GM12865 (cell line): ENCODE measurements at places on chromosomes 12 and 14.
A peak's percentile ranks its signal among the peaks of the same experiment; 100 is the strongest.

GRCh38 chr12:22286569-22286968, 47.9 kb downstream of the ST8SIA1 start:
- DNase-seq, result no peak

DNA sequence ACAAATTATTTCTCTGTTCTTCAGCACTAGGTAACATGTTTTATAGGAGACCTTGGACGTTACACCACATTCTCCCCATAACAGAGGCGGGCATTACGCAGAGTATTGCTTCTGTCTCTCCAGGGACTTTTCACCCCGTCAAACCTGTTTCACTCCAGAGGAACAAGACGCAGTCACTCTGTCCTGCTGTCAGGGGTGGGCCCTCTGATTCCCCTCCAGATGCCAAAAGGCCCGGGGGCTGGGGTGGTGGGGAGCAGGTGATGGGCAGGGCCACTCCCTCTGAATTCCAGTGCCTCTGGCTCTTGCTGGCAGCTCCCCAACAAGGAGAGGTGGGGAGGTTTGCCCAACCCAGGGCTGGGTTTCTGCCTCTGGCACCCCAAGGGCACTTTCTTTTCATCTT, 71.9 kb downstream of the NTF3 start:
- DNase-seq, result no peak

DNA sequence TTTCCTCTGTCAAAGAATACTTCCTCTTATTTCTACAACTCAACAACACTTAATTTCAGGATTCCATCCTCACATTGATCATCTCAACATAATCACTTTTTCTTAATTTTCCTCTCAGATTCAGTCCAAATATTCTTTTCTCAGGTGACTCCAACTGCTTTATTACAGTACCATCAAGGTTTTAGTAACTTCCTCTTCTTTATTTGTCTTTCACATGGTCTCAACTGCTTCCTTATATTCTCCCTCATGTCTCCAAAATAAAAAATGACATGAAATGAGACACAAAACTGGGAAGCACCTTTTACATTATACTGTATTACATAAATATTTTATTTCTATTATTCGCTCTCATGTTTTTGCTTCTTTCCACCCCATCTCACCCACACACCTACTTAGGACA, 55.5 kb downstream of the PPP2R5E start:
- DNase-seq, result no peak

DNA sequence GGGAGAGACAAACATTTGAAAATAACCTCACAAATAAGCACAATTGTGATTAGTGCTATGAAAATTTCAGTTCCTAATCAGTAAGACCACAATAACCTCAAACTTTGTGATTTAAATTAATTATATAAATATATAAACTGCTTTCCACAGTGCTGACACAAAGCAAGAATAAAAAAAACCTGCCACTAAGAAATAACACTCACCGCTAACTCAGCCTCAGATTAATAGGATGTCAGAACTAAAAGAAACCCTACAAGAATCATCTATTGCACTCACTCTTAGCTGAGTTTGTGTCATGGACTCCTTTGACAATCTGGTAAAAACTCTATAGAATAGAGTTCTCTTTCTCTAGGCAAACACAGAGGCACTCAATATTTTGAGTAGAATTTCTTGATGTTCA, 68.4 kb downstream of the SLC41A2 start:
- no peak for DNase-seq

DNA sequence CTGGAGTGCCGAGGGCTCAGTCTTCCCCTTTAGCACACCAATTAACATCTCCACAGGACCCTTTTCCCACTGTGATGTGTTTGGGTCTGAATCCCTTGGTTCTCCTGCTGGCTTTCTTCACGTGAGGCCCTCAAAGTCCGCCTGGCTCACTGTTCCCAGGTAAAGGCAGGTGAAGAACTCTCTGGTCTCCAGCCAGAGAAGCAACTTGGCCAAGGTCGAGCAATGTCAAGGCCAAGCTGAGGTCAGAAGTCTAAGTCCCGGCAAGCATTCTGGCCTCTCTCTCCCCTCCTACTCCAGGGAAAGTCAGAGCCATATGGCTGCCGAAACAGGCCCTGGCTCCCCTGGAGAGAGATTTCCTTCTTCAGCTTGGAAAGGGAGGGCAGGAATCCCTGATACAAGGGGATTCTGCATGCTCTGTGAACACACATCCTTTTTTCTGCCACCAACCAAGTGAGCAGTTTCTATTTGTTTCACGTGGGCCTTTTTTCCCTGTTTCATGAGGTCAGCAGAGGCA, 61.4 kb upstream of the ESRRB start:
- no peak for DNase-seq

- DNase-seq, result no peak
Observed at GRCh38 chr14:69270795-69271708, 11.1 kb downstream of the GALNT16 start.

DNA sequence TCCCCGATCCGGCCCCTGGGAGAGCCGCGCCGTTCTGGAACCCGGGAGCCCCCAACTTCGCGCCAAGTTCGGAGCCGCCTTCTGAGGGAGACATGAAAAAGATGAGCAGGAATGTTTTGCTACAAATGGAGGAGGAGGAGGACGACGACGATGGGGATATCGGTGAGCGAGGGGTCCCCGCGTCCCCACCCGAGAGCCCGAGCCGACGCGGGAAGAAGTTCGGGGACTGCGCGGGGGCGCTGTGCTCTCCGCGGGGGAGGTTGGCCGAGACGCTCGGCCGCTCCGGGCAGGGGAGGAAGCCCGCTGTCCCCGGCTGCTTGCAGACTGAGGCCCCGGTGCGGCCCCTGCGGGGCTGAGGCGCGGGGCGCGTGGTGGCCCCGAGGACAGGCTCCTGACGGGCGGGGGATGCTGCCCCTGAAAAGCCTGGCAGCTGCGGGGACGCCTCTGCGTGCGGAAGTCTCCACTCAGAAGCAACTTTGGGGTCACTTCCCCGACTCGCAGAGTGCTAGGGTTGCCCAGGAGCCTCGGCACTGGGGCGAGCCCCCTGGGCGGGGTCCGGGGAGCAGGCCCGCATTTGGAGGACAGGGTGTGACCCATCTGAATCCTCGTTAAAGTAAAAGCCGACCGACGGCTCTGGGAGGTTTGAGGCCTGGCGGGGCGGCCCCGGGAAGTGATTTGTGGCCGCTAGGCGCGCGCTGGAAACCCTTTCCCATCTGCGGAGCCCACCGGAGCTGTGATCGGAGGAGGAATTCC, 511 bp downstream of the ANO6 start:
- DNase-seq, result peak; percentile 73

DNA sequence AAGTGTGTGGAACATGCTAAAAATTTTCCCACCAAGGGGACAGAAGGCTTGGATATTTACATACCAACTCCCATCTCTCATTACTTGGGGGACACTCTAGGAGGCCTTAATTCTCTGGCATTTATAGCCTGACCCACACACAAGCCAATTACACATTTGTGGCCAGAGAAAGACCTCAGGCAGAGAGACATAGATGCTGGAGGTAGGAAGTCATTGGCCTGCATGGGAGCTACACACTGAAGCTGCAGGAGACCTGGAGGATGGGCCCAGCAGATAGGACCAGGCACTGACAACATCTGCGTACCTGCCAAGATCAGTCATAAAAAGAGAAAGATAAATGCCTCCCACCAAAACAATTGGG, 61.7 kb downstream of the TBX5 start:
- DNase-seq, result no peak

DNA sequence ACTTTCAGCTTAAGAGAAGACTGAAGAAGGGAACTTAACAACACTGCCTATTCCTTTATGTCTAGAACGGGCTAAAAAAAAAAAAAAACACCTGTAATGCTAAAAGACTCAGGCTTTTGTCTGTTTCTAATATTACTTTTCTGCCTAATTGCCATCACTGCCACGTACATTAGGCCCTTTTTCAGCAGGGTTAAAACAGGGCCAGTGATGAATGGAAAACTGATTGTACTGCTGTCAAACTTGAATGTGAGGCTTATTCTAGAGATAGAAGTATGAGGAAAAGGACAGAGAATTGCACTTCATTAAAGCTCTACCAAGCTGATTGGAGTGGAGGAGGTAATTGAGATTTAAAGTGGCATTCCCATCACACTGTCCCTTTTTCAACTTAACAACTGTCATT, 535.8 kb downstream of the PRKD1 start:
- no peak for DNase-seq

DNA sequence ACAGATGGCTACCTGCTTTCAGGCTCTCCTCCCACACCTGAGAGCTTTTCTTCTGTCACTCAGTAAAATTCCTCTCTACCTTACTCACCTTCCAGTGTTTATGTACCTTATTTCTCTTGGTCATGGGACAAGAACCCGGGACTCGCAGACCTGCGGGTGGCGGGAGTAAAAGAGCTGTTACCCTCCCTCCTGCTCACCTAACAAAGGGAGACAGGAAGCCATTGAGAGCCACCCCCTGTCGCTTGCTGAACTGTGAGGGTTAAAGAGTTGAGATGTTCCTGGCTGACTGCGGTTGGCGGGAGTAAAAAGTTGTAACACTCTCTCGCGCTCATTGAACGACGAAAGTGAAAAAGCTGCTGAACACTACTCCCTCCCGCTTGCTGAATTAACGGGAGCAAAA, 1935.1 kb upstream of the FLRT2 start:
- DNase-seq, result no peak

GRCh38 chr14:84969501-84969900, 560.4 kb upstream of the FLRT2 start:
- no peak for DNase-seq

DNA sequence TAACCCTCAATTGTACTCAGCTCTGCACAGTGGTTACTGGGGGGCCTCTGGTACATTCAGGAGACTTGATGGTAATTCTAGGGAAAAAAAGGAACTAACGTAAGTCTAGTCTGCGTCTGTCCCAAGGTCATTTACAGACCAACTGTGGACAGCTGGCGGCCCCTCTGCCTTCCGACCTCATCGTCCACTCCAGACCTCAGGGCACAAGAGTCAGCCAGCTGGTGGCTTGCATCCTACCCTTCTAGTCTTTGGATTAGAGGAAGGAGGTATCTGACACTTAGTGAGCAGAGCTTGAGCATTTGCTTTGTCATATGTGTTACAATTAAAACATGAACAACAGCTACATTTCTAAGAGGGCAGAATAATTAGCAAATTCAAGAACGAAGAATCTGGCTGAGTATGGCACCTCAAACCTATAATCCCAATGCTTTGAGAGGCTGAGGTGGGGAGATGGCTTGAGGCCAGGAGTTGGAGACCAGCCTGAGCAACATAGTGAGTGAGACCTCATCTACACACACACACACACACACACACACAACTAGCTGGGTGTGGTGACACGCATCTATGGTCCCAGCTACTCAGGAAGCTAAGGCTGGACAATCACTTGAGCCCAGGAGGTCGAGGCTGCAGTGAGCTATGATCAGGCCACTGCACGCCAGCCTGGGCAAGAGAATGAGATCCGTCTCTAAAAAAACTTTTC, 36.5 kb downstream of the SSH1 start:
- no peak for DNase-seq

GRCh38 chr14:24966579-24966964, 83.4 kb downstream of the STXBP6 start:
- no peak for DNase-seq

DNA sequence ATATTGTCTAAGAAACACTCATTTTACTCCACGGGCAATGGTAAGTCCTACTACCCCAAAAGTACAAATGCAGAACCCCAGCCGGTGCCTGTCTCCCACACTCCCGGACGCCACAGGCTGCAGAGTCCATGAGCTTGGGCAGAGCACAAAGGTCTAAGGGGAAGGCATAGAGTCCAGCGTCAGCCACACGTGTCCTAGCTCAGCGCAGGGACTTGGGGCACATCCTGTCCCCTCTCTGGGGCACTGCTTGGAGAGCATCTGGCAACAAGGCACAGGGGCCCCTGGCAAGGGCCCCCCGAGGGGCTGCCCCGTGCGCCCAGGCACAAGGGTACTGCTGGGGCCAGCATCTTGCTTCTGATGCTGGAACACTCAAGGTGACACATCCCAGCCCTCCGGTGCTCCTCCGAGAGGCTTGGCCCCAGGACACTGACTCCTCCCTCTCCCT, 58.4 kb downstream of the BCL11B start:
- no peak for DNase-seq

GRCh38 chr12:82898441-82898840, 211.7 kb downstream of the TMTC2 start:
- no peak for DNase-seq

DNA sequence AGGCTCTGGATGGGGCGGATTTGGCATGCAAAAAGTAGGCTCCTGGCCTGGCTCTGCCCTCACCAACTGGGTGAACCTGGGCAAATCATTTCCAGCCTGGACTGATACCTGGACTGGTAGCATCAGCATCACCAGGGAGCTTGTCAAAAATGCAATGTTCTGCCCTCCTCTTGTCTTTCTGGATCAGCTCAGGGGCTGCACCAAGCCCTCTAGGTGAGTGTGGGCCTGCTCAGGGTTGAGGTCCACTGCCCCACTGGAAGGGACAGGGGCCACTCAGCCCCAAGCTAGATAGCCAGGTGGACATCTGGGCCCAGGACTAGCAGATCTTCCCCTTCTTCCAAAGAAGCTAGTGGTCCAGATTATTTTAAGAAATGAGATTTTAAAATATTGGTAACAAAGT, 99.6 kb downstream of the RBM19 start:
- DNase-seq, result no peak

DNA sequence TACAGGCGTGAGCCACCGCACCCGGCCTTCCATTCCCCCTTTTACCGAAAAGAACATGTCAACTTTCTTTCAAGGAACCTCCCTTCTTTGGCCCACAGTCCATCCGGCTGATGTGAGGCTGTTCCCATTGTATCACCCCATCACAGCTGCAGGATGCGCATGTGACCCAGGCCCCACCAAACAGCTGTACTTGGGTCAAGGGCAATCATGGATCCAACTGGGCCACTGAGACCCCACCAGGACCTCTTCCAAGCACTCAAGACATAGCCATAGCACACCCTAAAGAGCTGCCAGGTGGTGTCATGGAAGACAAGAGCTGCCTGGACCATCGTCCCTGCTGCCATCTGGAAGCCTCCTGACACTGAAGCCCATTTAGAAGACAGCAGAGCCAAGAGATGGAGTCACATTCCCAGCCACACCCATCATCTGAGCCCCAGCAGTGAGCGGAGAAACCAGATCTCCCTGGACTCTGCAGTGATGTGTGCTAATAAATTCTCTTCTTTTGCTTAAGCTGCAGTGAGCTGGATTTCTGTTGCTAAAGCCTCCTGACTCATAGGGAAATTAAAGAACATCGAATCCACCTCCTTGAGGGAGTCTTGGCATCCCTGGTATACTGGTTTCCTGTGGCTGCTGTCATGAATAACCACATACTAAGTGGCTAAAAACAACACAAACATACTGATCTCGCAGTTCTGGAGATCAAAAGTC, 105.6 kb downstream of the KSR2 start:
- DNase-seq, result no peak

GRCh38 chr14:74038020-74038859, 19.1 kb downstream of the BBOF1 start:
- DNase-seq, result peak; percentile 64

DNA sequence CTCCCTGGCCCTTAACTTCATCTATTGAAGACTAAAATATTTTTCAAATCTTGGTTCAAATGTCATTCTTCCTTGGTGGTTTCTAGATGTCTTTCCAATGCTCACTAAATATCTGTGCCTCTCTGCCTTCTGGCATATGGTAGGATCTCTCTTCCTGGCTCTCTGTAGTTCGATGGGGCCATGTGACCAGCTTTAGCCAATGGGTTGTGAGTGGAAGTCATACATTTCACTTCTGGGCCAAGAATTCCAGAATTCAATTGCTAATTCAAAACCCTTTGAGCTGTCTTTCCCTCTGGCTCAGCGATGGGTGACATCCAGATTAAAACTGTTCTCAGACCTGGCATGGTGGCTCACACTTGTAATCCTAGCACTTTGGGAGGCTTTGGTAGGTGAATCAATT, 25.8 kb upstream of the CTDSP2 start:
- no peak for DNase-seq
